H1 (cell line): ENCODE measurements at places on chromosomes 1 and 21.

- H3K4me3 ChIP-seq: no peak overlapping the region
- no peaks in the 10 kb centered on the region for H3K27me3 ChIP-seq
- DNase-seq: no peak
- no peaks in the 10 kb centered on the region for H3K4me1 ChIP-seq
Observed at GRCh38 chr21:32800056-32800455, 28.5 kb upstream of the PAXBP1 start.

DNA sequence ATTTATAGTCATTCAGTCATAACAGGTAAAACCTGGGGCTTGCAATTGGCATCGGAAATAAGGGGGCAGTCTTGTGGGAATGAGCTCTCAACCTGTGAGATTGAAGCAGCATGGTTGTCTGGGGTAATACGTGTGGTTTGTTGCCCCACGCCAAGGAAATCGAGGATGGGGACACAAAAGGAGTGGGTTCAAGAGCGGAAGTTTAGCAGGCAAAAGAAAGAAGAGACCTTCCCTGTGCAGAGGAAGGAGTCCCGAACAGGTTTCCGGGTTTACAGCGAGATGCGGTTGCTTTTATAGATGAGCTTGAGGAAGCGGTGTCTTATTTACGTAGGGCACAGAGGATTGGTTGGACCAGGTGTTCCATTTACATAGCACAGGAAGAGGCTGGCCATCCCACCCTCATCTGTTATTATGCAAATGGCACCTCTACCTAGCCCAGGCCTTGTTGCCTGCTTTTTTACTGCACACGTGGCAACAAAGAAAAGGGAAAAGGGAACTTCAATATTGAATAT is 37.3 kb downstream of the IFNAR1 start:
- peaks cover 14% of the 10 kb centered on the region for H3K4me1 ChIP-seq
- no peaks in the 10 kb centered on the region for H3K36me3 ChIP-seq
- no peaks in the 10 kb centered on the region for H3K27me3 ChIP-seq
- H3K4me3 ChIP-seq: peak overlapping the region; percentile 30; the same call in 1 of the 2 replicates
- peak overlapping the region; percentile 74 for H3K27ac ChIP-seq
- peak; percentile 70 for DNase-seq

GRCh38 chr1:183226361-183226760 is 40.3 kb downstream of the LAMC2 start:
- no peak overlapping the region for H3K4me3 ChIP-seq
- H3K27ac ChIP-seq: no peak overlapping the region
- H3K4me1 ChIP-seq: peaks cover 4% of the 10 kb centered on the region
- H3K27me3 ChIP-seq: no peaks in the 10 kb centered on the region

DNA sequence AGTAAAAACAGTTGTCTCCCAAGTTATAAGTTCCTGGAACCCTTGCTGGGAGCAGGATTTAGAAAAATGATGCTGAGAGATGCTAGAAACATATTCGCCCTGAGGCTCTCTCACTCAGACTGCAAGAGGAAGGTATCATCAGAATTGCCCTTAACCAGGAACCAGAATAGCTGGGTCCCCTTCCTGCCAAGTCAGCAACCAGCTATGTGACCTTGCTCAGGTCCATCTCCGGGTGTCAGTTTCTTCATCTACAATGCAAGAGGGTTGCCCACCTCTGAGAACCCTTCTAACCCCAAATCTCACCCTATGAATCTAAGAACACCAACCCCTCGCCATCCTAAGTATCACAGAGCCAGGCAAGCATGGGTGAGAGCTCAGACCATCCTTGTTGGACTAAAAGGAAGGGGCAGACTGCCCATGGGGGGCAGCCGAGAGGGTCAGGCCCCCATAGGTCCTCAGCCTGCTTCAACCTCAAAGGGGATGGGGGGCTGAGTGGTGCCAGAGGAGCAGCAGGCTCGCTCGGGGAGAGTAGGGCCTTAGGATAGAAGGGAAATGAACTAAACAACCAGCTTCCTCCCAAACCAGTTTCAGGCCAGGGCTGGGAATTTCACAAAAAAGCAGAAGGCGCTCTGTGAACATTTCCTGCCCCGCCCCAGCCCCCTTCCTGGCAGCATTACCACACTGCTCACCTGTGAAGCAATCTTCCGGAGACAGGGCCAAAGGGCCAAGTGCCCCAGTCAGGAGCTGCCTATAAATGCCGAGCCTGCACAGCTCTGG is 390 bp upstream of the S100A9 start:
- no peak for DNase-seq
- H3K27ac ChIP-seq: no peak overlapping the region
- H3K4me3 ChIP-seq: no peak overlapping the region
- H3K4me1 ChIP-seq: no peaks in the 10 kb centered on the region
- no peaks in the 10 kb centered on the region for H3K36me3 ChIP-seq

DNA sequence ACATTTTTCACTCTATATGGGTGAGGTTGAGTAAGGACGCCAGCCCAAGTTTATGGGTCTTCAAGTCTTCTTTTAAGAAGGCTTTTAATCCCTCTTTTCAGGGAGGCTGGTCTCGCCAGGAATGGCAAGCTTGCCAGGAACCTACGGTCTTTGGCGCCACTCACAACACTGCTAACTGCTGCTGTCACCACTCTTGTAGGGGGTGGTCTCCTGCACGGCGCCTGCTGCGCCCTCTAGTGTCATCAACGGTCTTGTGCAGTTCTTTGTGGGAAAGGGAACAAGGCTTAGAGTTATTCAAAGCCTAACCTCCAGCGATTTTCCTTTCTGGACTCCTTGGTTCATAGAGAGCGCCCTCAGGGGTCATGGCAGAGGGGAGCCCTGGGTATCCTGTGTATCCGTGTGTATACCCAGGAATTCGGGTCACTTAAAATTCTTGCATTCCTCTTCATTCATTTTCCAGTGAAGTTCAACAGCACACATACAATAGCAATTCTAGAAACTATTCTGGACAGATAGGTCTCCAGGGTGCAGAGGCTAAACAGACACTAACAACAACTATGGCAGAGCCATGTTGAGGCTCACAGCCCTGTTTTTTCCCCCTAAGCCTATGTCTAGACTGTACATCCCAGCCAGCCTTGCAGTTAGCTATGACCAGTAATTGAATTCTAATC is 392.8 kb upstream of the CAMK1G start:
- H3K27me3 ChIP-seq: no peaks in the 10 kb centered on the region
- peaks cover 12% of the 10 kb centered on the region for H3K4me1 ChIP-seq

DNA sequence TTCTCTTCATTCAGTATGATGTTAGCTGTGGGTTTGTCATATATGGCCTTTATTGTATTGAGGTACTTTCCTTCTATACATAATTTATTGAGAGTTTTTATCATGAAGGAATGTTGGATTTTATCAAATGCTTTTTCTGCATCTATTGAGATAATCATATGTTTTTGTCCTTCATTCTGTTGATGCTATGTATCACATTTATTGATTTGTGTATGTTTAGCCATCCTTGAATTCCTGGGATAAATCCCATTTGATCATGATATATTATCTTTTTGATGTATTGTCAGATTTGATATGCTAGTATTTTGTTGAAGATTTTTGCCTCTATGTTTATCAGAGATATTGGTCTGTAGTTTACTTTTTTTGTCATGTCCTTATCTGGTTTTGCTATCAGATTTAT is 20.9 kb upstream of the GPR161 start:
- H3K4me1 ChIP-seq: no peaks in the 10 kb centered on the region
- H3K27me3 ChIP-seq: no peaks in the 10 kb centered on the region
- H3K4me3 ChIP-seq: no peak overlapping the region

DNA sequence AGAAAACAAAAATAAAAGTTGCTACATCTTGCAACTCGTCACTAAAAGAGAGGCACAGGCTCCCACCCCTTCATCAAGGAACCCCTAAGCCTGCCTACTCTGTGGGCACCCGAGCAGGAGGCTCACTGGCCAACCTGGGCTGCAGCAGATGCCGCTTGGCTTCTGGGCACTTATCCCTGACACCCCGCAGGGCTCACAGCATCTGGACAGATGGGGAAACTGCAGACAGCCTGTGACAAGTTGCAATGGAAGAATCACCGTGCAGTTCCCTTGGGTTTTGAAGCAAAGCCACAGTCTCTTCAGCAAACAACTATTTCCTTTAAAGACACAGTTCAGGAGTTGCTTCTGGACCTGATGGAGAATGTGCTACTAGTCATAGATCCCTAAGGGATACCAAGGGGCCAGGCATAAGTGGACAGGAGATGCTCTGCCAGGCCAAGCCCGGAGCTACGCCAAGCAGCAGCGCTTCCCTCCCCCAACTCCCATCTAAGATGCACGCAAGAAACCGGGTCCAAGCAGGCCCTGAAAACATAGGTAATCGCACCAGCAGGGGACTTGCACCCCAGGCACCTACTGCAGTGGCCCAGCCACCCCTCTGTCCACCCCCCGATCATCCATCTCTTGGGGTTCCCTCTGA is 170.6 kb downstream of the NPHP4 start:
- no peaks in the 10 kb centered on the region for H3K36me3 ChIP-seq
- DNase-seq: no peak
- no peak overlapping the region for H3K27ac ChIP-seq

DNA sequence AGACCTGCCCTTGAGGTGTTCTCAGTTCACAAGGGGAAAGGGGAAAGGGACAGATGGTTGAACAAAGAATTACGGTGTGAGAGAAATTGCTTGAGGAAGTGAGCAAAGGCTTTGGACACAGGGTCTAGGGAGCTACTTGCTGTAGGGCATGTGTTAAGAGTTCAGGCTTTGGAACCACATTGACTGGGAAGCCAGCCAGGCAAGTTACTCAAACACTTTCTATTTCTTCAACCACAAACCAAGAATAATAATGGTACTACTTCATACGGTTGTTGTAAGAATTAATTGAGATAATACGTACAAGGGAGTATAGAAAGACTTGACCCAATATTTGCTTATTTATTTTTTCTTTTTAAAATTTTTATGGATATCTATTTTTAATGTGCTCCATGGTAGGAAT is 26.6 kb downstream of the AK4 start:
- H3K4me1 ChIP-seq: peaks cover 23% of the 10 kb centered on the region
- H3K36me3 ChIP-seq: no peaks in the 10 kb centered on the region
- H3K27me3 ChIP-seq: no peaks in the 10 kb centered on the region
- no peak overlapping the region for H3K27ac ChIP-seq
- no peak for DNase-seq

DNA sequence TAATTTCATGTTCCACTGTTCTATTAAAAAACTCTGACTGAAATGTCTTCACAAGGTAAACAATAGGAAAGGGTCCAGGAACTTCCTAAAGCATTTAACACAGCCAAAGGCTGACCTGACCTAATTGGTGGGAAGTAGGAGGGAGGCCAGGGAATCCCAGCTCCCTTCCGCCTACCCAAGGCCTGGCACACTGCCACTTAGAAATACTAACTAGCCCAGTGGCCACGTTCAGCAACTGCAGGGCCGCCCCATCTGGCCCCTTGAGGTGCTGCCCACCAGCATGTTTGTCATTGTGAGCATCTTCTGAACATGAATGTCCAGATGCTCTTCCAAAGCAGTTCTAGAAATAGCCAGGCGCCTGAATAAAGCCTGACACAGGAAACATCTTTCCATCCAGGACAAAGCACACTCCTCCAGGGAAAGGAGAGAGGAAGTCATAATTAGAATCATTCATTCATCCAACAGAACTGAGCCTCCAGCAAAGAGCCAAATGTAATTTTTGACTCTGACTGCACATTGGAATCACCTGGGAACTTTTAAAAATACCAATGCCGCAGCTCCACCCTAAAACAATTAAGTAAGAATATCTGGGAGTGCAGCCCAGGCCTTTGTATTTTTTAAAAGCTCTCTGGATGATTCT is 44.6 kb upstream of the BCL9 start:
- DNase-seq: no peak
- no peak overlapping the region for H3K27ac ChIP-seq
- no peaks in the 10 kb centered on the region for H3K36me3 ChIP-seq

- H3K4me3 ChIP-seq: no peak overlapping the region
- no peaks in the 10 kb centered on the region for H3K27me3 ChIP-seq
- no peaks in the 10 kb centered on the region for H3K36me3 ChIP-seq
- H3K4me1 ChIP-seq: peaks cover 2% of the 10 kb centered on the region
- no peak overlapping the region for H3K27ac ChIP-seq
- DNase-seq: no peak
Observed at GRCh38 chr1:31991182-31991581, 22.5 kb upstream of the KHDRBS1 start.

GRCh38 chr1:245051349-245052221 is 103.2 kb upstream of the KIF26B start:
- peaks cover 2% of the 10 kb centered on the region; the same call in 1 of the 2 replicates for H3K4me1 ChIP-seq
- no peak for DNase-seq

DNA sequence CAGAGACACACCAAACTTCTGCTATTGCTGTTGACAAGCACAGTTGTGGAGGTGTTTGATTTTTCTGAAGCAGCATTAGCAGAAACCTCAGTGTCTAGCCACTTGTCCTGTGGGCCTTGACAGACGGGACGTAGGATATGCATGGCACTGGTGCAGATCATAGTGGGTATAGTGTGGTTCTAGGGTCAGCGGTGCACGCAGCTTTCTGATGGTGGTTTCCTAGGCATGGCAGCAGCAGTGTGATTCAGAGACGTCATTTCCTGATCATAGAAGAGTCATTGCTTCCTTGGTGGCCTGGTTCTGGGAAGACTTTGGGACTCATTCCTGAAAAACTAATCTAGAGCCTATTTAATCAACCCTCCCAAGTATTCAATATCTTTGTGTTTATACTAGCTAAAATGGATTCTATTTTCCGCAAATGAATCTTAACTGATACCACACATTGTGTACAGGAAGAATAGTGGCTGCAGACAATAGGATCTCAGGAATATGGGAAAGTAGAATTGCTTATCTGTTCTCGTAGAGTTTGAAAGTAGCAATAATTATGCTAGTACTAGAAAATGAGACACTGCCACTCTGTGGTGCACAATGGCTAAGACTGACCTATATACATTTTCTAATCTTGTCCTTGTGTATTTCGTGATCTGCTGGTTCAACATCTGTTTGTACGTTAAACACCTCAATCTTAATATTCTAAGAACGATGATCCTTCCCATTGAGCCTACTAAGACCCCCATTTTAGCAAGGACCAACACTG is 2.8 kb upstream of the USP1 start:
- no peak for DNase-seq
- no peaks in the 10 kb centered on the region; the same call in 1 of the 2 replicates for H3K4me1 ChIP-seq

- no peaks in the 10 kb centered on the region for H3K4me1 ChIP-seq
- H3K4me3 ChIP-seq: no peak overlapping the region
- no peaks in the 10 kb centered on the region for H3K27me3 ChIP-seq
- no peak overlapping the region for H3K27ac ChIP-seq
Observed at GRCh38 chr21:45152265-45152746, 77.9 kb downstream of the ADARB1 start.

DNA sequence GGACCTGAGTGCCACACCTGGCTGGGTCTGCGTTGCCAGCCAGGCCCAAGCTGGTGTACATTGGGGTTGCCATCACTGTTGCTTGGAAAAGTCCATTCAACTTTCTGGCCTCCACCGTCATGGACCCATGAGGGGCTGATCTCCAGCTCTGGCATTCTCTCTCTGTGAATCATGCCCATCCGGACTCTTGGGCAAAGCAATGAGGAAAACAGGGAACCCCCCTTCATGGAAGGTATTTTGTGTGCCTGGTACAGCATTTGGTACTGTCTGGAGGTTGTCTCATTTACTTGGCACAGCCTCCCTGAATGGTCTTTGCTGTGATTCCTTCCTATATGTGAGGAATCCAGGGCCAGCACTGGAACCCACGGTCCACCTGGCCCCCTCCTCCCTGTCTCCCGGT is 99.4 kb downstream of the FOXD2 start:
- no peak for DNase-seq
- H3K36me3 ChIP-seq: no peaks in the 10 kb centered on the region
- H3K27ac ChIP-seq: no peak overlapping the region
- peaks cover 8% of the 10 kb centered on the region for H3K4me1 ChIP-seq

- no peak overlapping the region for H3K27ac ChIP-seq
- H3K36me3 ChIP-seq: no peaks in the 10 kb centered on the region
- DNase-seq: no peak
- H3K4me3 ChIP-seq: no peak overlapping the region
Observed at GRCh38 chr1:209382231-209383100, 201.0 kb upstream of the CAMK1G start.

- H3K27ac ChIP-seq: no peak overlapping the region
- H3K4me1 ChIP-seq: no peaks in the 10 kb centered on the region
- no peak for DNase-seq
- no peaks in the 10 kb centered on the region for H3K27me3 ChIP-seq
Observed at GRCh38 chr21:38112219-38112789, 144.5 kb upstream of the KCNJ15 start.
